Activated naive CD8-positive, alpha-beta T cell treated with anti-CD3 and anti-CD28 coated beads, Interleukin-2, amount 50 U/mL, for 24 hours (primary cell): ENCODE measurements at places on chromosomes 4 and X.

DNA sequence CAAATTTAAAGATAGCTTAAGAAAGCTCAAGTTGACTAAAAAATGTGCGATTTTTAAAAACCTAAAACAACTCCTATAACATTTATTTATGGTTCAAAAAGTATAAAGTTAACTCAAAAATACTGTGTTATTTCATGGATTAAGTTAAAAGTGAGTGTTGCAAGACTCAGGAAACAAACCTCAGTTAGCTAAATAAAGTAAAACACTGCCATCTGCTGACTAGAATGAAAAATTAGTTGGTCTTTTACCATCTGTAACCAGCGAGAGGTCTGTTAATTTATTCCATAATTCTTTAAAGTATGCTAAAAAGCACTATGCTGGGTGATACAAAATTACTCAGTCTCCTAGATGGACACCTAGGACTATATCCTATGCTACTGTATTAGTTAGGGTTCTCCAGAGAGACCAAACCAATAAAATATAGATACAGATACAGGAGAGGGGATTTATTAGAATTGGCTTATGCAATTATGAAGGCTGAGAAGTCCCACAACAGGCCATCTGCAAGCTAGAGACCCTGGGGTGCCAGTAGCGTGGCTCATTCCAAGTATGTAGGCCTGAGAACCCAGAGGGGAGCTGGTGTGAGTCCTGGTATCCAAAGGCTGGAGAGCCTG, 4.9 kb upstream of the WDFY3 start:
- no peak for DNase-seq

GRCh38 chr4:121185960-121186359, 21.8 kb upstream of the TNIP3 start:
- DNase-seq: no peak

DNA sequence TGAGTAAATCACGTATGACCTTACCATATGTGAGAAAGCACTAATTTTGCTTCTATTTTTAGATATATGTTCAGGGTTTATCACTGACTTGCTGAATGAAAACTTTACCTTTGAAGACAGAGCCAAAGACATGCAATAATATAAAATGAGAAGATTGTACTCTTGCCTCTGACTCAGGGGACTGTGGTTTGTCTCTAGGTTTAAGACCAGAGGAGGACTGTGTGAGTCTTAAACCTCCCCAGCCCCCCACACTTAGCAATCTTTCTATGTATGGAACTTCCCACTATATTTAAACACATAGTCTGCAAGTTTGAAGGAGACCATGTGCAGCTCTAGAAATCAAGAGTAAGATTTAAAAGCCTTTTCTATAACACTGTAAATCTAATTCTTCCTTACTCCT, 368.7 kb upstream of the FAM241A start:
- DNase-seq: no peak

DNA sequence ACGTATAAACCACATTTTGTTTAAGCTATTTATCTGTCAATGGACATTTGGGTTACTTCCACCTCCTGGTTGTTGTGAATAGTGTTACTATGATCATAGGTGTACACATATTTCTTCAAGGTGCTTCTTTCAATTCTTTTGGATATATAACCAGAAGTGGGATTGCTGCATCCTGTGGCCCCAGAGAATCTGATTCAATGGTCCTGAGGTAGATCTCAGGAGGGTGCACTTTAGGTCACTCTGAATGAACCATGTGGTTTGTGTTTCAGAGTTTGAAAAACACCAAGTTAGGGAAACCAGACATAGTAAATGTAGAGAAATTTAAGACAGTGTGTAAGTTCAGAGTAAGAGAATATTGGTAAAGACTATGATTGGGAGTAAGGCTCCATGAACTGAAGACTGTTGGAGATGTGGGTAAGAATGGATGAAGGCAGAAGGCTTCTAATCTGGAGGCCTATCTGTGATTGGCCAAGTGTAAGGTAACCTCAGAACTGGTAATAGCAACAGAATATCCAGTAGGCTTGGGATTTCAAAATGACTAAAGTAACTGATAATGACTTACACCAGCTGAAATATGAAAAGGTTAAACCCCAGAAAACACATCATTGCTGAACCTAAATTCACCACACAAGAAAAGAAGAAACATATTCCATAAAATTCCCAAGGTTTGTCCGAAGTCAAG, 236.9 kb downstream of the CAMK2D start:
- DNase-seq: no peak

DNA sequence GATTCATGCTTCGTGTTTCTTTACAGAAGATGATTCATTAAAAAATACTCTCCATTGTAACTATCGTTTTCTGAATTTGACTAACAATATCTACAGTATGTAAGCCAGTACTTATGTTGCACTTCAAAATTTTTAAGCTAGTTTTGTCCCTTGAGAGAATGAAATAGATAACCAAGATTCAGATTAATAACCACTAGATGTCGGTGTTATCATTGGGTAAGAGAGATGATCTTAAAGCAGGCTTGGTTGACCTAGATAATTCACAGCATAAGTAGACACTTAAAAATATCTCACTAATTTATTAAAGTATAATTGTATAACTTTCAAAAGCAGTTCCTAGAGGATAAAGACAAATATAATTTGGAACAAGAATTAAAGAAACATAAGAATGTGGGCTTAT, 430.9 kb downstream of the C4orf33 start:
- no peak for DNase-seq

DNA sequence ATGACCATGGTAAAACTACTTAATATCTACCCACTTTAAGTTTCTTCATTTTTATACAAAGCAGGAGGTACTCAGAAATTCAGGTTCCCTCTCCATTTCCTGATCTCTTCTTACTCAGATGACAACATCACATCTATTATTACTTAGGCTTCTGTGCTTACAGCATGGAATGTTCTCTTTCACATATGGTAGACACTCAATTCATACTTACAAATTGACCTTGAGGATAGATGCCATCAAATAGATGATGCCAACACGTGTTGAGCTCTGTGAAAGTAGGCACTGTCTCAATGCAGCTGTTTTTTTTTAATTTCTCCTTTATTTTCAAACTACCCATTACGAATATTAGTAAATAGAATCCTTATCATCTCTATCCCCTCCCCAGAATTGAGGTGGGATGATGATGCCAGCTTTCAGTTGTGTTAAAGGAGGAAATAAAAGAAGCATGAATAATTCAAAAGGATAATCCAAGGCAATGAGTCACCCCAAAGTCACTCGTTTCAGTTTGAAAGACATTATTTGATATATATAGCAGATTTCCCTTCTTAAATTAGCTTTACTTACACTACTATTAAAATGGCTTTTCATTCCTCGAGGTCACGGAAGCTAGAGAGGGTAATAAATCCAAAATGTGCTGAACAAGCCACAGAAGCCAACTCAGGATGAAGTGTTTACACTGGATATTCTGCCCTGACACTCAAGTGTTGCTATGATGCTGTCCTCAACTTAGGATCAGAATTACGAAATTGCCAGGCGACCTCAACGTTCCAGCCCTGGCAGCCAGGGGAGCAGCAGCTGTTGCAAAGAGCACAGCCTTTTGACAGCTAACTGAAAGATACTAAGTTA, 124.2 kb upstream of the EOLA2 start:
- no peak for DNase-seq

GRCh38 chrX:106740193-106740780, 13.8 kb downstream of the RNF128 start:
- DNase-seq: no peak

DNA sequence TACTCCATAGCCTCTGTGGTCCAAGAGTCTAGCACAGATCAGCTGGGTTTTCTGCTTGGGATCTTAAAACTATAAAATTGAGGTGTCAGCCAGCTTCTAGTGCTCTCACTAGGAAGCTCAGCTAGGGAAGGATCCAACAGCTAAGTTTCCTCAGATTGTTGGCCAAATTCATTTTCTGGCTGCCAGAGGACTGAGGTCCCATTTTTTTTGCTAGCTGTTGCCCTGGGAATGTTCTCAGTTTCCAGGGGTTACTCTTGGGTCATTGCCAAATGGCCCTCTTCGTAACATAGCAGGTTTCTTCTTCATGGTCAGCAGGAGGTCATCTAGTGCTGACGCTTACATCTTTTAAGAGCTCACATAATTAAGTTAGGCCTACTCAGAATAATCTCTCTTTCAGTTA, 2178.2 kb downstream of the ARAP2 start:
- DNase-seq: no peak
